ENCODE measurements at places on chromosomes 12 and 14.

DNA sequence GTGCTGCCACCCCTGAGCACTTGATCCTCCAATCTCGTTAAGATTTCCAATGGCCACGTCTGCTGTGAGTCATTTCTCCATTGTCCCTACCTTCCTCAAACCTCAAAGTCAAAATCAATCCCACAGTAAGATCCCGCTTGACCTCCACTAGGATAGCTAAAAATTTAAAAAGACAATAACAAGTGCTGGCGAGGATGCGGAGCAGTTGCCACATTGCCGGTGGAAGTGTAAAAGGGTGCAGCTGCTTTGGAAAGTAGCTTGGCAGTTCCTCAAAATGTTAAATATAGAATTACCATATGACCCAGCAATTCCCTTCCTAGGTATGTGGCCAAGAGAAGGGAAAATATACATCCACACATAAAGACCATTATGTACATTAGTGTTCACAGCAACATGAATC is 9.5 kb upstream of the BCL7A start:
- no peak for DNase-seq

GRCh38 chr14:70873627-70874026 is 33.6 kb upstream of the PCNX1 start:
- no peak for DNase-seq

GRCh38 chr14:103105580-103106150 is 11.1 kb downstream of the EXOC3L4 start:
- no peak for DNase-seq

- DNase-seq: no peak
Measured at GRCh38 chr12:110361216-110361615, 42.3 kb downstream of the ANAPC7 start.

DNA sequence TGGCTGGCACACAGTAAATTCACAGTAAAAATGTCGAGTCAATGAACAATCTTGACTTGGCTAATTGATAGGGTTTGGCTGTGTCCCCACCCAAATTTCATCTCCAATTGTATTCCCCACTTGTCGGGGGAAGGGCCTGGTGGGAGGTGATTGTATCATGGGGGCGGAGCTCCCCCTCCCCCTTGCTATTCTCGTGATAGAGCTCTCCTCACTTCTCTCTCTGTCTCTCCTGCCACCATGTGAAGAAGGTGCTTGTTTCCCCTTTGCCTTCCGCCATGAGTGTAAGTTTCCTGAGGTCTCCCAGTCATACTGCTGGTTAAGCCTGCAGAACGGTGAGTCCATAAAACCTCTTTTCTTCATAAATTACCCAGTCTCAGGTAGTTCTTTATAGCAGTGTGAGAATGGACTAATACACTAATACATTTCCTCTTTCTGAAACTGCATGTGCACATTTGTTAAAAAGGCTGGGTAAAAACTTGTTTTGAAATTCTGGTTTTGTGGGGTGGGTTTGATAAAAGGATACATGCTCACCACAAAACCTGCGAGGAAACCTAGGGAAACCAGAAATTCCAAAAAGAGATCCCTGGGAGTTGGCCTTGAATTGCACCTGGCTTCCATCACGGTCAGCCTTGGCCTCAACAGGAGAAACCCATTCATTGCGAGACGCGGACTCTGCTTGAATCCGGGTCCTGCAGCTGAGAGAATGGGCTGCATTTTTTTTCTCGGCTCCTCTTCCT is 16.2 kb upstream of the MYL2 start:
- DNase-seq: no peak

- DNase-seq: no peak
Measured at GRCh38 chr12:91926848-91927247, 218.8 kb downstream of the BTG1 start.

GRCh38 chr12:43370263-43370662 is 181.7 kb downstream of the ADAMTS20 start:
- no peak for DNase-seq

- no peak for DNase-seq
Measured at GRCh38 chr12:50606675-50607375, 102.0 kb downstream of the DIP2B start.

GRCh38 chr12:20510811-20511210 is 142.5 kb downstream of the PDE3A start:
- DNase-seq: no peak

DNA sequence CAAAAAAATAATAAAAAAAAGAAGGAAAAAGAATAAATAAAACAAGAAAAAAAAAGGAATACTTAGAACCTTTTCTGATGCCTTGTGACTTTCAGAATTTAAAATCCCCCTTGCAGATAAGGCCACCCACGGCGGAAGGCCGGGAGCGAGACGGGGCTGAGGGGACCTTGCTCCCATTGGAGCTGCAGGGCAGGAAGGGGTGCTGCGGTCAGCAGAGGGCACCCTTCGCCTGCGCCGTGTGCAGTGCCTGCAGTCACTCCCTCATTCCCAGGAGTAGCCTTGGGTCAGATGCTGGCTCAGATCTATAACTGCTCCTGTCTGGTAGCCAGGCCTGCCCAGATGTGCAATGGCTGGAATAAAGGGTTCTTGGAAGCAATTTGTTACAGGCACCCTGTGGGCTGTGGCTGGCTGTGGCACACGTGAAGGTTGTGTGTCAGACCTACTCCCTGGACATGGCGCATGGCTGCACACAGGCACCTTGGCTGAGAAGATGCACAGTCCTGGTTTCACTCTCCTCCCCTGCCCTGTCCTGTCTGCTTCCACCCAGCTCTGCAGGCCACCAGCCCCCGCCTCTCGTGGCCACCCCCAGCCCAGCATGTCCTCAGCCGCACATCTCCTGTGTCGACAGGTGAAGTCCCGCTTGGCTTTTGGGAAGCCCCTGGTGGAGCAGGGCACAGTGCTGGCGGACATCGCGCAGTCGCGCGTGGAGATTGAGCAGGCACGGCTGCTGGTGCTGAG is 13.4 kb upstream of the ALDH2 start:
- DNase-seq: no peak

GRCh38 chr12:91567100-91567485 is 384.5 kb upstream of the DCN start:
- DNase-seq: no peak

DNA sequence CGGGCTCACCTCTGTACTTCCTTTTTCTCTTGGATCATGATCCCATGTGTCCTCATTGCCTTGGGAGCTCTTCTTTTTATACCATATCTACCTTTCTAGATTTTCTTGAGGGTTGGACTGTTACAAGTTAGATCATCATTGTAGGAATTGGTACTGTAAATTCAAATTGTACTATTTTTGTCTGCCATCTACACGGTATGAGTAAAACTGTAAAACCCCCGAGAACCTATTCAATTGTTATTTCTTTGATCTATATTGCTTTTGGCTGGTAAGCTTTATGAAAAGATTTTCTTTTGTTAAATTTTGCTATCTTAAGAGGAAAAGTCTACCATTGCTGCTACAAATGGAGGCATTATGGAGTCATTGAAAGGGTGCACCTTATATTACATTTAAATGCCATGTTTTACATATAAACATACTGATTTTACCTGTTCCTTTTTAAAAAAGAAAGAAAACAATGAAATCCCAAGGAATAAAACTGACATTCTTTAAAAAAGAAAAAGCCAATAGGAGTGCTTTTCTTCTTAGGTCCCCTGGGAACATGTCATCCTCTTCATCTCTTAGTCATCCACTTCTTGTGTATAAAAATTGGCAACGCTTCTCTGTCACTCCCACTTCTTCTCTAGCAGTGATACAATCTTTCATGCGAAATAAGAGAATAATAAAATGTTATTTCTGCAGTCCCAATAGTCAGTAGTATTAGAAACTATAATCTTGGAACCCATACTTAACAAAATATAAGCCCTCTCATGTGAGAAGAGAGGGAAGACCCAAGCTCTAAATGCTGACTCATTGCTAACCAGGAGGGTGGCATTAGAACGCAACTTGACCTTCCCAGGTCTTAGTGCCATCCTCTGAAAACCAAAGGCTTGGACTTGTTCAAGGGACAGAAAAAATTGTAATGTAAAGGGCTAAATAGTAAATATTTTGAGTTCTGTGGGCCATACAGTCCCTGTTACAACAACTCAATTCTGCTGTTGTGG is 20.4 kb downstream of the RGS6 start:
- no peak for DNase-seq

DNA sequence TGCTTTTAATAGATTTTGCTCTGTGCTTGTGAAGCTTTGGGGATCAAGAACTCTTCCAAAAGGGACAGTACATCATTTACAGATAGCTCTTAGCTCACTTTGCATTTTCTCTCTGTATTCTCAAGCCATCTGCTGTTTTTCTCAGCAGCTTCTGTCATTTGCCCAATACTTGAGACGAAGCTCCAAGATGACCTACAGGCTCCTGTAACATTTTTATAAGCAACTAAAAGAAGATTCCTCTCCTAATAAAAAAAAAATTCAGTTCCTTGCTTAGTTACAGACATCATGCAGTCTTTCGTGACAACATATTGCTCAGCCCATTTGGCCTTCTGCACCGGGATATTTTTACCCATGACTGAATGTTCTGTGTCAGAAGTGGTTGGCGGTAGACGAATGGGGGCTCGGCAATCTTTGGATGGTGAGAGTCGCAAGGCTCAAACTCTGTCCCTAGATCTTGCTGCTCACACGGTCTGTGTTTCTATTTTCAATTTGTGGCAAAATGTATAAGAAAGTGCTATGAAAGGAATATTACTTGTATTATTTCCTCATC is 215.6 kb downstream of the FSCB start:
- no peak for DNase-seq

DNA sequence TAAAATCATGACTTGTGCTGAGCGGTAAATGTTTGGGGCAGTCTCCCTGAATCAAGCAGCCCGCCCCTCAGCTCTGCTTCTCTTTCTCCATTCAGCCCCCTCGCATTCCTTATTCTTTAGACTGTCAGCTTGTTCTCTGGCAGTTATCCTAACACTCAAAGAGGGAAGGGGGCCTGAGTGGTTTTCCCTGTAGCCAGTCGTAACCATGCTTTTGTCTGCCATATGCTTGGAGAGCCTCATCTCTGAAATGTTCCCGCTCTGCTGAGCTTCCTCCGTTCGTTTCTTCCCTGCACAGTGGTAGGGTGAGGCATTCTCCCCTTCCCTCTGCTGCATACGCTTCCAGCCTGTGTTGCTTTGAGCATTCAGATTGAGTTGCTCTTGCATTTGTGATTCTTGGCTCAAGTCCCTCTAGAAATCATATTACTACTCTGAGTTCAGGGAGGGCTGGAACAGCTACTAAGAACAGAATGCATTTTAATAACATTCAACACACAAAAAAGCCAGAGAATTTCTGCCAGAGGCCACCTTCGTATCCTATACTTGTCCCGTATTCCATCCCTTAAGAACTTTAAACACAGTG is 119.7 kb downstream of the FBXL14 start:
- no peak for DNase-seq

- peak; percentile 75 for DNase-seq
Measured at GRCh38 chr12:1605129-1606020, 11.0 kb upstream of the FBXL14 start.

DNA sequence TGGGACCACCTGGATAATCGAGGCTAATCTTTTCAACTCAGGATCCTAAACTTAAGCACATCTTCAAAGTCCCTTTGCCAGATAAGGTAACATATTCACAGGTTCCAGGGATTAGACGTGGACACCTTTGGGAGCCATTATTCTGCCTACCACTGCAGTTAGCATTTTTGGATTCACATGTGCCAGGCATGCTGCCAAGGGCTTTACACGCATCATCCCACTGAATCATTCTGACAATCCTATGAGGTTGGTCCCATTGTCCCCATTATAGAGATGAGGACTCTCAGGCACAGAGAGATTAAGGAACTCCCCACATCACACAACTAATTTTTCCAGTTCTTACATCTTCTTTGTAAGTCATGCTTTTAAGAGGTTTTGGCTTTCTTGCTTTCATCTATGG is 34.5 kb downstream of the RTN1 start:
- DNase-seq: no peak

DNA sequence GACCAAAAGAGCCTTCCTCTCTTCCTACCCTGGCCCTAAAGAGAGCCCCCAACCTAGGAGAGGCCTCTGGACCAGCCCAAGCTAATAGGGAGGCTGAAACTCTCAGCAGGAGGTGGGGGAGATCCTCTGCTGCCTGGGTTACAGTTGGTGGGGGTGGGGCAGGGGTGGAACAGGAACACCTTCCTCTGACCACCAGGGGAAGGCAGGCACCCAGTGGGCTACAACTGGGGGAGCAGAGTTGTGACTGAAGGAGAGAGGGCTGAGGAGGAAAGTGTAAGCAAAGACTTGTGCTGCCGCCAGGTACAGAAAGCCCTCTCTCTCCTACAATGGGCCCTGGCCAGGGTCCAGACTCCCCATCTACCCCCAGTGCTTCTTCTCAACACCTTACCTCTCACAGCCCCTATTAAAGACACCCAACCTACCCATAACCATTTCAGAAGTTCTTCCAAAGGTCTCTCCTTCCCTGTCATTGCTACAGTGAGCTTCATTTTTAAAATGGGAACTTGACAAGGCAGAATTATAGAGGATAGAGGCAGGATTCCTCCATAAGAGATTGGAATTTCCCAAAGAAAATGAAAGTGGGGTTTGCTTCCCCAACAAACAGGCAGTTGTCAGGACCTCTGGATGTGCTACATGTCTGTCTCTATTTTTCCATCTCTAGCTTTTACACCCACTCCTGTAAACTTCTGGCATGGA is 1.4 kb downstream of the MYO1A start:
- DNase-seq: no peak

DNA sequence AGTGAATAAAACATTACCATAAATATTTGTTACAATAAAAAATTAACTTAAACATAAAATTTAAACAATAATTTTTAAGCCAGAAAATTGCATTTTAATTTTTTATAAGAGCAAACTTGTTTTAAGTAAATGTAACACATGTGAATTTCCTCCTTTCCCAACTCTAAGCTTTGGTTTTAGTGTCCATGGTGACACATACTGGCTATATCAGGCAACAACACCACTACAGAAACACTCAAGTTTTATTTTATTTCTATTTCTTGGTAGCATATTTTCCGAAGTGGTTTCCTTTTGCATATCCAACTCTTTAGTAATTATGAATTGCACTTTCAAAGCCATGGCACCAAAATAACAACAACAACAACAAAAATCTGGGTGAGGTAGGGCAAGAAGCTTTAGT is 2.2 kb downstream of the NELL2 start:
- no peak for DNase-seq

DNA sequence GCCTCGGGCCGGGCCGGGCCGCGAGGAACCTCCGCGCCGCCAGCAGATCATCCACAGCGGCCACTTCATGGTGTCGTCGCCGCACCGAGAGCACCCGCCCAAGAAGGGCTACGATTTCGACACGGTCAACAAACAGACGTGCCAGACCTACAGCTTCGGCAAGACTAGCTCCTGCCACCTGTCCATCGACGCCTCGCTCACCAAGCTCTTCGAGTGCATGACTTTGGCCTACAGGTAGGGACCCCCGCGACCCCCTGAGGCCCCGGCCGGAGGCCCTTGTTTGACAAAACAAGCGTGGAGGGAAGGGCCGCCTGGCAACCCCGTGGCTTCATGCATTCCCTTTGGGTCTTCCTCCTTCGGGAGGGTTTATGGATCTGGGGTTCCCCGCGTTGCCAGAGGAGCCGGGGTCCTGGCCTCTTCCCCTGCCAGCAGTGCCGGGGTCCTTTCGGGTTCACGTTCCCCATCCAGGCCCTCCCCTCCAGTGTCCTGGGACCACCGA is 526 bp downstream of the MLXIP start:
- no peak for DNase-seq

- DNase-seq: no peak
Measured at GRCh38 chr12:76881142-76881541, 2.3 kb upstream of the CSRP2 start.

All from RWPE2 (cell line).